NCI-H446 treated with DMSO at 0.1 percent for 48 hours (cell line): ENCODE measurements at places on chromosomes 6 and 20.

- DNase-seq, result no peak
These were observed 97.6 kb upstream of the AKIRIN2 start for GRCh38 chr6:87799651-87800050.

DNA sequence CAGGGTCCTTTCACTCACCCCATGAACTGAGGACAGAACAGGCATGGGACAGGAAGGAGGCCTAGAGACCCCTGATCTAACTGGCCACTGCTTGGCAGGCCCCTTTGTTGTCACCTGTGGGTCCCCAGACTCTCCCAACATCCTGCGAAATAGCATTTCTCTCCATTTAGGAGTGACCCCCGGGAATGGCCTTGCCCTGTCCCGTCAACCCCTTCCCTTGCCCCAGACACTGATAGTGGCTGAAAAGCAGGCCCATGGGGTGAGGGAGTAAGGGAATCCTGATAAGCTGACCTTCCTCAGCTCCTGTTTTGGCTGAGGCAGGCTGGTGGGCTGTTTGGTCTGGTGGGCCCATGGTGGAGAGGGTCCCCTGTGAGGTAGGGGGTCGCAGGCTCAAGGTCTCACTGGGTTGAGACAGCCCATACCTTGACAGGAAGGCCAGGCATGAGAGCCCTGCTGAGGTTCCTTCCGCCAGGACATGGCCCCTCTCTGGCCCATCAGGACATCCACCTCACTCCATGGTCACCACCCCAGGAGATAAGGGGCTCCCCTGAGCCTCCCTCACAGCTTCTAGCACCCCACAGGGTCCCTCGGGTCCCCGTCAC lies 139.3 kb downstream of the MRPL14 start:
- no peak for DNase-seq

- no peak for DNase-seq
These were observed 497 bp downstream of the ACSS1 start for GRCh38 chr20:25057234-25058050.

- DNase-seq, result peak; percentile 69
These were observed 200.7 kb downstream of the BCAS1 start for GRCh38 chr20:53869466-53870258.

- no peak for DNase-seq
These were observed 117.4 kb downstream of the ADAT2 start for GRCh38 chr6:143333081-143333480.

- DNase-seq, result no peak
These were observed 28.7 kb downstream of the TMEM242 start for GRCh38 chr6:157294654-157295053.

DNA sequence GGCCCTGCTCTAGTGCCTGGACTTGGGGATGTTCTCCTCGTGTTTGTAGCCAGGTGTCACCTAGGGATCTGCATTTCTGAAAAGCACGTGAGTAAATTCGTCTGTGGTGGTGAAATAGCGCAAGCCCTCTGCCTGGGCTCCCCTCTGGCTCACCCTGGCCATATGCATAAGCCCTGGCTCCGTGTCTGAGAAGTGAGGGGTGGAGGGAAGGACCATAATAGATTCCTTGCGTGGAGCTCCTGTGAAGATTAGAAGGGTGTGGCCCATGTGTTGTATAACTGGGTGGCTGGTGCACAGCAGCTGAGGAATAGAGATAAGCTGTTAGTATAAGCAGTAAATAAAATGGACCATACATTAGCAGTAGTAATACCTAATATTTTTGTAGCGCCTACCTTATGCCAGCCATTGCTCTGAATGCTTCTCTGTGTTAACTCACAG lies 4.8 kb downstream of the BCAS1 start:
- no peak for DNase-seq

- no peak for DNase-seq
These were observed 21.5 kb upstream of the GTSF1L start for GRCh38 chr20:43748274-43748673.

DNA sequence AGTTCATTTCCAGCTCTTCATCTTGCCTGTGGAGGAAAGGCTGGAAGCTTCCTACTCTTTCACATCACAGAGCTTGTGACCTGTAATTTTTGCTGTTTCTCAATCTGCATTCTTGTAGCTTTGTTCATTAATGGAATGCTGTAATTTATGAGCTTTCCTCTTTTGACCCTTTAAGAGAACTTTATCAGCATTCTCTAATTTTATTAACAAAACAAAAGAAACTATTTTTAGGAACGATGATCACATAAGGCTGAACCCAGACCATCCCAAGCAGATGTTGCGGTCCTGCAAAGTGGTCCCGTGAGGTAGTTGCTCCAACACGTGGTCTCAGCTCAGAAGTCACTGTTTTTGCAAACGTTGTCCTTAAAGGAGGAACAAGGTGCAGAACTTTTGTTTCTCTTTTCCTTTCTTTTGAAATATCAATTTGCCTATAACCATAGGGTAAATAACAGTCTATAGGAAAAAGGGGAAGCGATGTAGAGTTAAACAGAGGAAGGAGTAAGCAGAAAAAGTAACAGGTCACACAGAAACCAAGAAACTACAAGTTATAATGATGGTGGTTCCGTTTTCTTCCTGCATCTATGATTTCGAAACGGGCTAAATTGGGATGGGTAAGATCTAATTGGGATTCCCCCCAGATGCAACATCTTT lies 121.3 kb upstream of the PHACTR1 start:
- DNase-seq, result no peak

DNA sequence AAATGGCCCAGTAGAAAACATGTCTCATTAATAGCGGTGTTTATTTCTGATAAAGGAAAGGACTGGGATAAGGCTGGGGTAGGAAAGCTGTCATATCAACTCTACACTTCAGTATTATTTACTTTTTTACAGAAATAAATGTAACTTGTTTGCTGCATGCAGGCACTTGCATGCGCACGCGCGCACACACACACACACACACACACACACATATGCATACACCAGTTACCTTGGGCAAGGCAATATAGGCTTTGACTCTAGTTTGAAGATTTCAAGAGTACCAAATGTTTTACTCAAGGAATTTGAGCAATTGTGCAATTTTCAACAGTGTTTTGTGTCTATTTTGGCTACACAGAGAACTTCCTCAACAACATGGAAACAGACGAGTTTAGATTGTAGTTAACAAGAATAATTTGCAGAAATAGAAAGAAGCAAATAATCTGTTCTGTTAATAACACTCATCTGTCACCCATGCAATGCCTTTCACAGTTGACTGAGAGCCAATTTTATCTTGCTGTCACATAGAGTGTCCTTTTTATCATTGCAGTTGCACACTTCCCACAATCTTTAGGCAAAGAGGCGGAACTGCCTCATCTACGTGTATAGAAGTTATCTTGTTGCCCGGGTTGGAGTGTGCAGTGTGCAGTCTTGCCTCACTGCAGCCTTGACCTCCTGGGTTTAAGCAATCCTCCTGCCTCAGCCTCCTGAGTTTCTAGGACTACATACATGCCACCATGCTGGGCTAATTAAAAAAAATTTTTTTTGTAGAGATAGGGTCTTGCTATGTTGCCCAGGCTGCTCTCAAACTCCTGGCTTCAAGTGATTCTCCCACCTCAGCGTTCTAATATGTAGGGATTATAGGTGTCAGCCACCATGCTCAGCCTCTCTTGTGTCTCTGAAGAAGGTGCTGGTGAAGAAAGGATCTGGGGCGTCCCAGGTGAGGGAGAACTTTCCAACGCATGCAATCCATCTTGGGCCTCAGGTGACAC lies 74.8 kb upstream of the SHLD1 start:
- DNase-seq, result no peak

DNA sequence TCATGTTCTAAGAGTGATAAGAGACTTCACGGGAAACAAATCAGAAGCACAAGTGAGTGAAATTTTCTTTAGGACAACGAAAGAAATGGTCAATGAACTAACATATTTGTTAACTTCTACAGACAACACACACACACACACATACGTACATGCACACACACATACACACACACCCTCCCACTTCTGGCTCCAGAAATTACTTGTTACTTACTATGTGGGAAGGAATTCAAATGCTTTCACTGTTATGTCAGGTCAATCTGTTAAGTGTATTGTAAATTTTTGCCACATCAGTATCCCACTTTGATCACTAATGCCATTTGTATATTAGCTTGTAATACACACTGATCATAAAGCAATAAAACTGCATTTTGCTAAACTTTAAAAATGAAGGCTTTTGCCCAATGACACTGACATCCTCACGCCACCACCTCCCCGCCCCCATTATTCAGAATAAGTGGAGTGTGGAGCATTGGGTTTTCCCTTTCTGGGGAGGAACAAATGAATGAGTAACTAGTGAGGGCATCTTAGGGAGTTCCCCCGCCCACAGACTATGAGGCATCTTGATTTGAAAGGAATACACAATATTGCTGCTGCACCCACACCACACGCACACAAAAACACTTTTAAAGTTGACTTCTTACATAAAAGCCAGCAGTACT lies 76.2 kb downstream of the ATXN1 start:
- DNase-seq, result no peak

GRCh38 chr20:40109136-40109535 lies 579.9 kb downstream of the MAFB start:
- DNase-seq, result peak; percentile 15

DNA sequence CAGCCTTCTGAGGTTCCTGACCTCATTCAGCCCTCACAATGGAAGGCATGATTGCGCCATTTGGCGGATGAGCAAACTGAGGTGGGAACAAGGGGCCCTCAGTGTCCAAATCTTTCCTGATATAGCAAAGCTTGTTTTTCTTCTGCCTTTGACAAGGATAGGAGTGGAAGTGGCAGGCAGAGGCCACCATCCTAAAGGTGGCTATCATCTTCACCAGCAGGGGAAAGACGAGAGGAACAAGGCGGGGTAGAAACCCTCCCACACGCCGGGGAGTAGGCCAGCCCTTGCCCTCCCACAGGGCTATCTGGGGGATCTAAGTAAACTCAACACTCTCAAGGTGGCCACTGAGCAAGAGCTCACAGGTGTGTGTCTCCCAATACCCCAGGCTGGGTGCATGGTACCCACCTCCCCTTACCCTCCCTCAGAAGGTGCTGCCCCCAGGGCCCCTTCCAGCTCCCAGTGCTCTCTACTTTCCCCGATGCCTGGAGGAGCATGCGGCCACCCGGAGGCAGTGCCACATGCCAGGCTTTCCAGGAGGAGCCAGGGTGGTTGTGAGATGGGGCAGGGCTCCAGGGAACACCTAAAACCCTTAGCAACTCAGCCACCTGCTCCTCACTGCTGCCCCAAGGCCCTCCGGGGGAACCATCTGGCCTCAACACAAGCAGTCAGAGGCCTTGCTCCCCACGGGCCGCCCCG lies 11.2 kb downstream of the SPDEF start:
- DNase-seq, result peak; percentile 32

DNA sequence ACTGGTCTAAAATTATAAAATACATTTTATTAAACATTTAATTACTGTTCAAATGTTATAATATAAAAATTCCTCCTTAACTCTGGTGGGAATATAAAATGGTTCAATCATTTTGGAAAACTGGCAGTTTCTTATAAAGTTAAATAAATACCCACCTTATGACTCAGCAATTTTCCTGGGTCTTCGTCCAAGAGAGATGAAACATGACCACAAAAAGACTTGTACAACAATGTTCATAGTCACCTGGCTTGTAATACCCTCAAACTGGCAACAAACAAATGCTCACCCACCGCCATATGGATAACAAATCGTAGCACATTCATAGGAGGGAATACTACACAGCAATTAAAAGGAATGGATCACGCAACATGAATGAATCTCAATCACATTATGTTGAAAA lies 66.0 kb upstream of the RIN2 start:
- DNase-seq, result no peak

DNA sequence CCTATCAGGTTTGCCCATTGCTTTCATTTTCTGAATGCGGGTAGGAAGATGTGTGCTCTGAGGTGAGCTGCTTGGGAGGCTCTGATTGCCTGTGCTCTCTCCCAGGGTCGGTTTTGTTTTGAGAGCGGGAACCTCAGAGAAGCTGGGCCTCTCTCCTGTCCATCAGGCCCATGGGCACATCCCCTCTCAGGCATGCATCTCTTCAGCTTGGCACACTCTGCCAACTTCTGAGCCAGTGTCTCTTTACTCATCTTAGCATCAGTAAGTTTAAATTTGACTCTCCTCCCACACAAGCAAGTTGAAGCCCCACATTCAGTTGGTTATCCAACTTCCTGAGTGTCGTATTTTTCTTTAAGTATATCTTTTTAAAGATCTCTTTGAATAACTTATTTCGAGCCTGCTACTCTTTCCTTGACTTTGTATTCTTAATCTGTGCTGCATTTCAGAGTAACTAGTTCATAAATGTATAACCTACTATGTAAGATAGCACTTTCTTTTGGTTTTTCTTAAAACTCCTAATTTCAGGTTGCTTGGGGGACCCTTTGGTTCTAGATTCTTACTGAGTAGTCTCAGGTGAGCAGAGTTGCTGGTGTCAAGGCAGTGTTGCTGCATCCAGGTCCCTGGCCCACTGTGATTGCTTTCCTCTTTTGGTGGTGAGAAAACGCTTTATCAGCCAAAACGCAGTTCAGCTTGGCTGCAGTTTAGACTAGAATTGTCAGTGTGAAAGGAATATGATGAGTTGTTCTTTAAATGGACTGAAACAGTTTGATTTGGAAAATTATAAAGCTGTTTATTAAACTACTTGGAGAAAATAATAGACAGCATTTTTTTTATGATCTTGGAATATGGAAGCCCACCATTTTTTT lies 54.8 kb downstream of the SNX9 start:
- no peak for DNase-seq

- DNase-seq, result no peak
These were observed 392.6 kb upstream of the MARCKS start for GRCh38 chr6:113464536-113464935.

DNA sequence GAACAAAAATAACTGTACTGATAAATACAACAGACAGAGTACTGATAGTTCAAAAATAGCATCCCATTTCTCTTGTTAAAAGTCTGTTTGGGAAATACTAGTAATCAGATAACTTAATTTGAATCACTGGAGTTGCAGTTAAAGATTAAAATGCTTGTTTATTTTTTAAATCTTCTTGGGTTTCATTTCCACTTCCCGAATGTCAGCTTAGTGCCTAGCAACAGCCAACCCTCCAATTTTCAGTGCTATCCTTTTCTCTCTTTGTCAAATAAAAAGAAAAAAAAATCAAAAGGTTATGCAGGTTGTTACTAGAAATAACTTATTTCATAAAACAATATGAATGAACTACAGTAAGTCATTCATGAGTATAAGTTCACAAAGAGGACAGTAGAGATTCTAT lies 257.7 kb upstream of the STXBP5 start:
- no peak for DNase-seq

DNA sequence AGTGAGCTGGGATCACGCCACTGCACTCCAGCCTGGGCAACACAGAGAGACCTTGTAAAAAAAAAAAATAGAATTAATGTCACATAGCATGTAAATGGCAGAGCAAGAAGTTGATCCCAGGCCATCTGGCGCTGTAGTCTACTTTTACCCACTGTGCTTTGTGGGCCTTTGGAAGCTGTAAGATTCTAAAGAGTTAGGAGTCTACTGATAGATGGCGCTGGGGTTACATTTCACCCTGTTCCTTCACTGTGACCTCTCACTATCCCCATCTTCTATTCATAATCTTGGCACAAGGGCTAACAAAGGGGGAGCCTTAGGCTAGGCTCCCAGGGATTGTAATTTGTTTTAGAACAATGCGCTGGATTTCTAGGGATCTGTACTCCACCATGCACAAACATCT lies 24.4 kb downstream of the SIRPD start:
- no peak for DNase-seq

GRCh38 chr6:43924222-43924702 lies 154.3 kb downstream of the VEGFA start:
- no peak for DNase-seq
